ENCODE measurements at places on chromosomes 1 and 21.

DNA sequence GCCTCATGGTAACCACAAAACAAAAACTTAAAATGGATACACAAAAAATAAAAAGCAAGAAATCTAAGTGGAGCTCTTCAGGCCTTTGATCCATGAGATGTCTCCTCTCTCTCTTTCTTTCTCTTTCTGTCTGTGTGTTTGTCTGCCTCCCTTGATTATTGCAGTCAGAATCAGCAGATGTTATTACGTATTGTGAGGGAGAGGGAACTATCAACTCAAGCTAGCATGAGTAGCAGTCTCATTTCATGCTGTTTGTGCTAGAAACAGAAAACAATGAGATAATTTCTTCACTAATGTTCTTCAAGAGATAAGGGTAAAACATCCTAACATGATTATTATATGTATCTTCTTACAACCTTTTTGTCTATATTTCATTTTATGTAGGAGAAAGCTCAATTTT lies 103.7 kb upstream of the PDC start:
- DNase-seq, result no peak

- DNase-seq, result no peak
Measured at GRCh38 chr1:183918589-183918988, 113.7 kb downstream of the RGL1 start.

DNA sequence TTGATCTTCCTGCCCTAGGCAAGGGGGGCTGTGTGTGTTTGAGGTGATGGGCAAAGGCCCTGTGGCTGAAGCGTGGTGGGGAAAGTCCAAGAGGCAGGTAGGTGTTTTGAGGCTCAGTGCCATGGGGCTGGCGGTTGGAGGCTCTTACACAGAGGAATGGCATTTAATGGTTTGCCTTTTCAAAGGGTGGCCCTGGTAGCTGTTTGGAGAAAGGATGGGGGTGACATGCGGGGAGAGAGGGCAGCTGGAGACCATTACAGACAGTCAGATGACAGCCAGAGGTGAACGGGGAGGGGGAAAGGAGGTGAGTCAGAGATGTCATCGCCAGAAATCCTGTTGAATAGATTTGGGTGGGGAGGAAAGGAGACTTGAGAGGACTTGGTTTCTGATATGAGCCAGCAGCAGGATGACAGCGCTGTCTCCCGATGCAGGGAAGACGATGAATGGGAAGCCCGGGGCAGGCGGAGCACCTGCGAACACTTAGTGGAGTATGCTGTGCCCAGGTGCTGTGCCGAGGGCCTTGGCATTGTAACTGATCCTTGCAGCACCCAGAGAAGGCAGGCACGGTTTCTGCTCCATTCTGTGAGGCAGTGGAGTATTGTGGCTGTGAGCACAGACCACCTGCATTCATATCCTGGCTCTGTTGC lies 56.3 kb downstream of the MAN1C1 start:
- DNase-seq, result no peak

GRCh38 chr21:45332981-45333582 lies 45.4 kb upstream of the POFUT2 start:
- no peak for DNase-seq

DNA sequence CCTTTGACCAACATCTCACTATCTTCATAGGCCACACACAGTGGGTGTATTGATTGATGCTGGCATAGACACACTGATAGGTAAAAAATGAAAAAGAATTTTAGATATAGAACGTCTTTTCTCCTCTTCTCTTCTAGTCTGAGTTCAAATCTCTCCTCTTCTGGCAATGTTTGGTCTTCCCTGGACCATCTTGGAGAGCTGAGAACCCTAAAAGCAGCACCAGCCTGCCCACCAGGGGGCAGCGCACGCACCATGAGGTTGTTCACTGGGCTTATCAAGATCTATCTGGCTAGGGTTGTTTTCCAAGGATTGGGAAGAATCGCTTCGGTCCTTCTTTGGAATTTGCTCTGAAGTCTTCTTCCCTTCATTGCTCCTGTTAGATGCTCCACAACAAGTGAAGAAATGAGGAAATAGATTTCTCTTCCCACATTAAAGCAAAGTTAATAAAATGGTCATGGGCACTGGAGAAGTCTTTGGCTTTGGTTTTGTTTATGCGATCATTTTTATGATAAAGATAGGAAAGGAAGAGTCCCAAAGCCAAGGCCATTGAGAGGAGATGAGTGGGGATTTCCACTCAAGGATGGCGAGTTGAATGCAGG lies 104.0 kb upstream of the OLIG2 start:
- peak; percentile 32 for DNase-seq

Data from activated CD4-positive, alpha-beta T cell treated with anti-CD3 and anti-CD28 coated beads, Interleukin-2, amount 50 U/mL, for 1 hour (primary cell).